ENCODE measurements at places on chromosomes 7 and 10.

DNA sequence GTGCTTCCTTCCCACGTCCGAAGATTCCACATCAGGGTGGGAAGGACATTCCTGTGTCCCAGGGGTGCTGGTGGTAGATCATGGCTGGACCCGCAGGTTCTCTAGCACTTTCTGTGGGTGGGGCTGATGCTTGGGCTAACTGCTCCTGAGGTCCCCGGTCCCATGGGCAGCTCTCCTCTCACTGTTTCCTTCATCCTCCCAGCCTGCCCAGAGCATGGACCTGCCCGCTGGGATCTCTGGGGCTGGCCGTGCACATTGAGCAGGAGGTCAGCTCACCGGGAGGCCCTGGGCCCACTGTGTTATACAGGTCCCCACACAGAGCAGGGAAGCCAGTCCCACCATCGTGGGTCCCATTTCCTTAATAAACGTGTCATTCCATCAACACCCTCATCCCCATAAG, 502.3 kb downstream of the TCERG1L start:
- DNase-seq: no peak

DNA sequence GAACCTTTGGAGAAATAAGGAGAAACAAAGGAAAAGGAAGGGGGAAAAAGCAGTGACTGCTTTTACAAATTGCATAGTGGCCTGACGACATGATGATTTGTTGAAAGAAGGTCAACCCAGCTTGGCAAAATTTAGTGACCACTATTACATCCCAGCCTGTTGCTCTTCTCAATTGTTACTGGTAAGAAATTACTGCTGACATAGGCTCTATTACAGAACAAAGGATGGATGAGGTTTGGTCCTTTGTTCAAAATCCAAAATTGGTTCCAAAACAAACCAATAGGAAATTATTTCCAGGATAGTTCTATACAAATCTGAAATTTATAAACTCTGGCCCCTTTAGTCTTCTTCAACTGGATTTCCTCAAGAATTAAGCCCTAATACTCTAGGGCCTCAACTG, 39.6 kb downstream of the USP54 start:
- no peak for DNase-seq

GRCh38 chr7:107180378-107180777, 11.6 kb downstream of the HBP1 start:
- peak; percentile 68 for DNase-seq

- DNase-seq: no peak
Observed at GRCh38 chr10:116053910-116054309, 219.1 kb downstream of the GFRA1 start.

- DNase-seq: no peak
Observed at GRCh38 chr7:89334797-89335196, 539.3 kb upstream of the TEX47 start.

DNA sequence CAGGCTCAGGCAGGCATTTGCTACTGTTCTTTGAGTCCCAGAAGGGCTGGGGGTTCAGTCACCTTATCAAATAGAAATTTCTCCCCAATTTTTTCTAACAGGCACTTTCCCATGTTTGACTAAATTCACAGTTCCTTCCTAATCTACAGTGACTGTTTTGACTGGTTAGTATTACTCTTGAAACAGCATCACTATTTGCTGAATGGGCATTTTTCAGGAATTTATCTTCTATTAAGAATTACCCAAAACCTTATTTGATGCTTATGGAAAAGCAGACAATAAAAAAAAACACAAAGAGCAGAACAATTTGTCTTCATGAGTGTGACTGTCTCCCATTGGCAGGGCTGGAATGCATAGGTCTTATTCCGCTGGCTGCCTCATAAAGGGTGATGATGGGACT, 269.0 kb downstream of the DOCK4 start:
- DNase-seq: no peak

DNA sequence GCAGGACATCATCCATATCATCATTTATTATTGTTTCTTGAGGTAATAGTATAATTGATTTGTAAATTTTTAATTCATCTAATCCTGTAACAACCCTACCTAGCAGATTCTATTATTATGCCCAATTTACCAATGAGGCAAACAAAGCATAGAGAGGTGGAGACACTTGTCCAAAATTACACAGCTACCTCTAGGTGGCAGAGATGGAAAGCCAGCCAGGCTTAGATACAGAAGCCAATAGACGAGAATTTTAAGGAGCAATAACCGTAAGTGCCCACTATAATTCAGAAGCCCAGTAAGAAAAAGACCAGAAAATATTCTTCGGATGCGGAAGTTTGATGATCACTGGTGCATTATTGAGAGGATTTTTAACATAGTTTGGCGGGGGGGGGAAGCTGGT, 54.0 kb downstream of the ANK3 start:
- no peak for DNase-seq

DNA sequence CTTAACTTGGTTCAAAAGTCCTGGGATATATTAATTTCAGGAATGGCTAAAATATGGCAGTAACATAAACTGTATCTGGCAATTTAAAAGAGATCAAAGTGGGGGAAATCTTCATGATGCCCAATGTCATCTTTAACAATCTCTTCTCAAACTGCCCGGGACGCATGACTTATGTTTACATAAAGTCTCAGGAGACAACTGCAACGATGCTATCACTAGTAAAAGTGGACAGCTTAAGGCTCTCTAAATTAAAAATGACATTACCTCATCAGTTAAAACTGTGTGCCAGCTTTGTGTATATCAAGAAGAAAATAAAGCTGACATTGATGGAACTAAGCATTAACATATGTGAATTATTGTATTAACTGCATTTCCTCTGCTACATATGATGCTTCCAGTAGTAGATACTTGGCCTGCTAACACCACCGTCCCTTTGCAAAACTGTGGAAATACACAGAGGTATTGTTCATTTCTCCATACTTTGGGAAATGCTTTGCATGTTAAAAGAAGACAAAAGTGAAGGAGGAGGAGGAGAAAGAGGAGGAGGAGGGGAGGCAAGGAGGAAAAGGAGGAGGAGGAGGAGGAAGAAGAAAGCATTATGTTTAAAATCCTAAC, 62.4 kb downstream of the NRP1 start:
- no peak for DNase-seq

GRCh38 chr10:11017000-11017569, 587 bp upstream of the CELF2 start:
- DNase-seq: no peak

DNA sequence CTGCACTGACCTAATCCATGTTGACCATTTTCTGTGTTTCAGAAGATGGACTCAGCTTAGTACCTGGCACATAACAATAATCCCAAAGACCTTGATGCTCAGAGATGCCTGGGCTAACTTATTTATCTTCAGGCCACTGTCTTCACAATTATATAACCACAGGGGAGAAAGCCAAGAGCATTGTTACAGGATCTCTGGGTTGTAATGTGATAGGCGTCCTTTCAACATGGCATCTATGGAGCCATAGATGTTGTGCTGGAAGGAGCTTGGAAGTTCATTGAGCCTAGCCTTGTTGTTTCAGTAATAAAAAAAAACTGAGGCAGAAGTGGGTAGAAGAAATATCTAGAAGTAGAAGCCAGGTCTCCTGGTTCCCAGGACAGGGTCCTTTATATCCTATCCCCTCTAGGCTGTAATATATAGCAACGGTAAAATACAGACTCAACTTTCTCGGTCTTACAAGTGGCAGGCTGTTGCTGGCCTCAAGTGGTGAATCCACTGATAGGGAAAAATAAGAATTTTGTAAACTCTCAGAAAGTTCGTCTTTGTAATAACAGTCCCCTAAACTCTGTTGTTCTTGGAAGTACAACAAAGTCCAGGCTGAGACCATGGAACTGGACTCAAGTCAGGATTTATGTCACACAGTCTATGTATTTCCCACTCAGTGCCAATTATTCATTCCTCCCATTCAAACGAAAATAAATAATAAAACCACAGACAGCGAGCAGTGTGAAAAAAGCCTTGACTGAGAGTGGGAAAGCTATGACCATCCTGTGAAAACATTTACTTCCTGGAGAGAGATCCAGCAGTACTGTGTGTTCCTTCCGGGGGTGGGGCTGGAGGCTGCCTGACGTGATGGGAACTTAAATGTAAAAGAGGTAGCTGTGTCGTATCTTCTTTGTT, 277.6 kb downstream of the REEP3 start:
- DNase-seq: no peak

DNA sequence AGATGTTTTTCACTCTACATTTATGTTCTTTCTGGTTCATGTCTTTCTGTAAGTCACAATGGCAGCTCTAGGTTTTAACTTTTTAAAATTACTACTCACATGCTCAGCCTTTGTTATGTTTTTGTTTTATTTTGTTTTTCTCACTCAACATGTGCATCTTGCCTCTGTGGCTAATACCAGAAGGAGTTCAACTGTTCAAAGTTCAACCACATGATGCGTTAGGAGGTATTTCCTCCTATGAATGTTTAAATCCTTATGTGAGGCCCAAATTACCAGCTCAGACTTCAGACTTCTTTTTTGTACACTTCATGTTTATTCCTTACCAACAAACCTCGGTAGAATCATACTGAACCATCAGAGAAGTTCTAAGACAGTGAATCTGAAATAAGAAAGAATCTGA, 151.6 kb downstream of the MALRD1 start:
- no peak for DNase-seq

- no peak for DNase-seq
Observed at GRCh38 chr10:129792141-129792540, 171.9 kb downstream of the EBF3 start.

- no peak for DNase-seq
Observed at GRCh38 chr10:79070606-79071395, 2.0 kb downstream of the ZMIZ1 start.

DNA sequence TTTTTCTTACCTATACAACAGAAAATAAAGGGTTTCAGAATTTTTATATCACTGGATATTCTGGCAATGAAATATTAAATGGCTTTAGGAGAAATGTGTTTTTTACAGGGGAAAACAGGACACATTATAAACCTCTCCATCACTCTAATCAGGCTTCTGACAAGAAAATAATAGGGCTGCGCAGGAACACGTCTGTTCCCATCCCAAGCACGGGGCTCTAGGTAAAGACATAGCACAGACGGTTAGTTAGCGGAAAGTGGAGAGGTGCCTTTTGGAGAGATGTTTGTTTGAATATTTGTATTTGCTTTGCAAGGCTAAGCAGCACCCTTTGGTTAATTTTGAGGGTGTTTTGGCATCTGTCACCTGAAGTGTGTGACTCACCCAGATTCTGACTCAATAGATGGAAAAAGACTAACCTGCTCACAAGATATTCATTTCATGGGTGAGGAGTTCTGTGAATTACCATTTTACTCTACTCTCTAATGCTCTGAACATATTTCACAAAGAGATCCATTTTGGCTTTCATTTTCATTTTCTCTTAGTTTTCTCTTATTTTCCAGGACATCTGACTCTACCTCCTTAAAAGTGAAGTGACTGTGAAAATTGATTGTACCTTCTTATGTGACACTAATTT, 174.5 kb upstream of the AKR1E2 start:
- no peak for DNase-seq

DNA sequence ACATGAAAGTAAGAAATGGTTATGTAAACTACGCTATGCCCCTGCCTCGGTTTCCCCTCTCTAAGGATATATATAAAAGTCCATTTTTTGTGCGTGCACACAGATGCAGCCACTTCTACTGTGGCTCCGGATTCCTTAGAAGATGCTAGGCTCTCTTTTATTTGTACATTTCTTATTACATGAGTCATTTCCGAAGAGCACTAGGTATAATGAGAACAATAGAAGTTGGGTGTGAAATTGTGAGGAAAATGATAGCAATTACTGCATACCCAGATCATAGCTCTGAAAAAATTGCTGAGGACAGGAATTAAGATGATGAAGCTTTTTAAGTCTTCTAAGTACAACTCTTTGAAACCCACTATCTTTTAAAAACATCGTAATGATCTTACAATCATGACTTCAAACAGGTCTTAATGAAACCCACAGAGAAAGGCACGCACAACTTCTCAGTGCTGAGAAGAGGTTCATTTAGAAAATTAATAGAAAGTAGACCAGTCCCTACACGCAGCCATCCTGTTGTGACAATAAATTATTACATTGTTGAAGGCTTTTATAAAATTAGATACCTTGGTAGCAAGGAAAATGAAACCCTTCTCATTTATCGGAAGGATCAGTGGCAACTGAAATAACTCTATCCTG, 96.2 kb upstream of the FGFR2 start:
- DNase-seq: no peak

GRCh38 chr7:124376111-124376510, 343.2 kb upstream of the TMEM229A start:
- DNase-seq: no peak
